ENCODE measurements at places on chromosomes 12 and 14.

GRCh38 chr12:107200394-107200793 is 107.0 kb upstream of the CRY1 start:
- no peak for DNase-seq

DNA sequence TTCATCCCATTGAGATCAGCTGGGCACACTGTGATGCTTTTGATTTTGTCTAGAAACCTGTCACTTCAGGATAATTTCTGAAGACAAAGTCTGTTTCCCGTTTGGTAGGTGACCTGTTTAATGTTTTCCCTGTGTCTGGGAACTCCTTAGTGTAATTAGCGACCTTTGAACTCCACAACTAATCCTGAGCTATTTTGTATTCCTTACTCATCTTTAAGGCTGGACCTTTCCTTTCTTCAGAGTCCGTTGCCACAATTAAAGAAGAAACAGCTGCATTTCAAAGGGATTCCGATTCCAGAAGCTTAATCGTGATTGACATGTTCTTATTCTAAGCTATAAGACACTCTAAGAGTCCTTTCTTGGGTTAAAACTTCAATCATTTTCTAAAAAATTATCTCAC is 22.0 kb downstream of the AP5M1 start:
- DNase-seq = no peak

- DNase-seq = no peak
These were observed 80.6 kb upstream of the DICER1 start for GRCh38 chr14:95237958-95238340.

GRCh38 chr14:59215322-59215721 is 26.9 kb downstream of the DAAM1 start:
- no peak for DNase-seq

GRCh38 chr14:22824711-22825359 is 4.9 kb upstream of the MRPL52 start:
- DNase-seq = no peak

- DNase-seq = no peak
These were observed 302.0 kb downstream of the TRHDE start for GRCh38 chr12:72574138-72574537.

- no peak for DNase-seq
These were observed 37.0 kb upstream of the HMGA2 start for GRCh38 chr12:65787056-65787865.

DNA sequence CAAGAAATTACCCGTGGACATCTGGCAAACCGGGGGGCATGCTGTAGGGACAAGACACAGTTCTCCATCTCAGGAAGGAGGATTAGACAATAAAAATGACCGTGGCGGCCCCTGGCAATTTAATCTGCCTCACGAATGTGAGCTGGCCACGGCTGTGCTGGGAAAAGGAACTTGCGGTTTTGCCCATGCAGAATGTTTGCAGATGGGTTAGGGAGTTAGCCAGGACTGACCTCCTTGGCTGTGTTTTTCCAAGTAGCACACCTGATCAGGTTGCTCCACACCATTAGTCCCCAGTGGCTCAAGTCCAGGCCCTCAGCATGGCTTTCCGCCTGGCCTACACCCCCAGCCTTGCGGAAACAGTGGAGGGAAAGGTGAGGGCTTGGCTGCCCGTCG is 20.8 kb downstream of the TPCN1 start:
- no peak for DNase-seq

DNA sequence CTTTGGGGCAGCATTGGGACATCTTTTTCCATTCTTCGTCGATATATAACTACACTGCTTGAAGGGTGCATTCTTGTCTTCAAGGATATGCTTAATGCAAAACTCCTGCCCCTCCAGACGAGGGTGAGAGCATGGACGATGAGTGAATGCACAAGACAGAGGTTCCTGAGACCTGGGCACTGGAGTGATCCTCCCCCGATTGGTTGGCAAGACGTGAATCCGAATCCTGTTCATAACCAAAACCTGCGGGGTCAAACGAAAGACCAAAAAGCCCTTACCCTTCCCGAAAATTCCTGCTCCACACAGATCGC is 684 bp downstream of the KANSL2 start:
- no peak for DNase-seq

DNA sequence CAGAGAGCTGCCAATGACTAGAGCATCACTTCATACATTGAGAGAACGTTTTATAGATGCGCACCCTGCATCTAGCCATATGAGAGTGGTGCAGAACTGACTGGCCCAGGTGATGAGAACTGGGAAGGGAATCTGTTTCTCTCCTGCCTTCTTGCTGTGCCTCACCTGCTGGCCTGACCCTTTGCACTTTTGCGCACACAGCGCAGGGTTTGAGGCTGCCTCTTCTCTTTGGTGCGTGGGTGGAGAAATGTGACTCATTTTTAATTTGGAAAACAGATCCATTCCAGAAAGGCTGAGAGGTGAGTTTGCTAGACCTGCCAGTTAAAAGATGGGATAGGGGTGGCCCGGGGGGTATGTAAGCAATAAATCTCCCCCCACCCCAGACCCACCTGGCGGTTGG is 453 bp upstream of the ESRRB start:
- no peak for DNase-seq

DNA sequence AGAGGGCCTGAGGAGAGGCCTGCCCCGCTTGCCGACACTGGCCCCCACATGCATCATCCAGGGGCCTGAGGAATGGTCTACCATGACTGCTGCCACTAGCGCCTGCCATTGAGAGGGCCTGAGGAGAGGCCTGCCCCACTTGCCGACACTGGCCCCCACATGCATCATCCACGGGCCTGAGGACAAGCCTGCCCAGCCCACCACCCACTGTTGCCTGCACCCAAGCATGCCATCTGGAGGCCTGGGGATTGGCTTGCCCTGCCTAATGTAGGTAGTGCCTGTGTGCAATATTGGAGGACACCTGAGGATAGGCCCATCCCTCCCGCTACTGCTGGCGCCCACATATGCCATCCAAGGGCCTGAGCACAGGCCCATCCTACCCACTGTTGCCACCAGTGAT is 24.4 kb downstream of the CYP46A1 start:
- DNase-seq = no peak

DNA sequence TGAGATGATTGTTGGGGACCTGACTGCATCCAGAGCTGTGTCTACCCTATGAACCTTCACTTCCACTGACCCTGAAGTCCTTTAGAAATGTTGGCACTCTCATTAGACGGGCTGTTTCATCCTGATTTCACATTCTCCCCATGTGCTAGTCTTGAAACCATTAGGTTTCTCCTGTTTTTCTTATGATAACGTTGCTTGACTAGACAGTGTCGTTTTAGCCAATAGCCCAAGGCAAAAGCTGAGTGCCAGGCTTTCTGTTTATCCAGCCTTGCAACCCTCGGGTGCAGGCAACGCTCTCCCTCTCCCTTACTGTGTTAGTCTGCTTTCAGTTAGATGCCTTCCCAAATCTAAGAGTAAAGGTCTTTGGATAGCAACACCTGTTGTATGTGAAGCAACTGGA is 30.1 kb downstream of the DACT1 start:
- DNase-seq = no peak

DNA sequence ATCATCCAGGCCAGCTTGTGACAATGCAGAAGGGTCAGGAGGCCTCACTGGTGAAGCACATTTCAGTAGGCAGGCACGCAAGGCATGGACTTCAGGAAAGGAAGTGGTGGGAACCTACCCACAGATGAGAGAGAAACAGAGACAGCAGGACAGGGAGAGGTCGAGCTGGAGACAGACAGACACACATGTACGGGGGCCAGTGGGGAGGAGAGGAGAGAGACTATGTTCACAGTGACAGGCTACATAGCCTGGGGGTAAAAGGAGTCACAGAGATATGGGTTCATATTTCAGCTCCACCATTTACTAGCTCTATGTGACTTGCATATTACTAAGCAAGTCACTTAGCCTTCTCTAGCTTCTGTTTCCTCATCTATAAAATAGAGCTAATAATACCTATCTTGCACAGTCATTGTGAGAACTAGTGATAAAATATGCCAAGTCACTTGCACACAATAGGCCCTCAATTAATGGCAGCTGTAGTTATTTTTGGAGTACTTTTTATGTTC is 91.1 kb upstream of the FUT8 start:
- DNase-seq = no peak

GRCh38 chr14:49451938-49452337 is 134.2 kb downstream of the RPS29 start:
- no peak for DNase-seq

DNA sequence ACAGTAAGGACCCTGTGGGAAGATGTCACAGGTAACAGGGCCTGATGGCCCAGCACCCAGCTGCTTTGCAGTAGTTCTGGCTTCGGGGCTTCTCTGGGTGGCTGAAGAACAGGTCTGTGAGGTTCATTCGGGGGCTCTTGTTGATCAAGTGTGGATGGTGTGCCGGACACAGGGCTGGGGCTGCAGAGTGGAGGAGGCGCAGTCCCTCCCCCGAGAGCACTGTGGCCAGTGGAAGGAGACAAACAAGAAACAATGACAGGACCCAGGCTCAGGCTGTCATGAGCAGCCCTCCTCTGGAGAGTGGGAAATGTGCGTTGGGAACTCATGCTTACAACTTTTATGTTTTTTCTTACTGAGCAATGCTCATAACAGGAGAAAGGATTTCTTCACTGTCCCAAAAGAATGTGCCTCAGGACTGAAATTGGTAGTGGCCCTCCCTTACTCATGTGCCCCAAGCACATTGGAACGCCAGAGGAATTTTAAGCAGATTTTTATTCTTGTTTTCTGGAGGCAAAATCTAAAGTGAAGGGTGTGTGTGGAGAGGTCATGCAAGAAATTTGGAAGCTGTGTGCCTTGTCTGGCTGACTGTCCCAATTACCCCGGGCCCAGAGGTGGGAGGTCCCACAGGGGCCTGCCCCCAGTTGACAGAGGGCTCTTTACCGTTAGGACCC is 233.8 kb downstream of the CACNA1C start:
- no peak for DNase-seq

GRCh38 chr12:70319605-70320004 is 46.5 kb upstream of the KCNMB4 start:
- DNase-seq = no peak

DNA sequence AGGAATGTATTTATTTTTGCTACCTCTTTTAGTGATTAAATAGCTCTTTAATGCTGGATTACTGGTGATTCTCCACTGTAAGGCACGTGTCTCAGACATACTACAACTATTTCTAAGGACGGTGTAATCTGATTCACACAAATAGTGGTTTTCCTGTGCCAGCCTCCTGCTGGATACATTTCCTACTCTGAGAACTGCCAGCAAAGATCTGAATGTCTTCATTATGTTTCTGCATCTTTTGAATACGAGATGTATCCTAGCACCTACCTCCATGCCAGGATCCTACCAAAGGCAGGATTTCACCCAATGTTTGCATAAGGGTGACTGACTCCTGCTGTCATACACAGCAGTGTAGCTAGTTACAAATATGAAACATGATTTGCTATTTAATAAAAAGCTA is 120.6 kb downstream of the PRICKLE1 start:
- no peak for DNase-seq

GRCh38 chr14:54348001-54348611 is 48.7 kb upstream of the CDKN3 start:
- no peak for DNase-seq

DNA sequence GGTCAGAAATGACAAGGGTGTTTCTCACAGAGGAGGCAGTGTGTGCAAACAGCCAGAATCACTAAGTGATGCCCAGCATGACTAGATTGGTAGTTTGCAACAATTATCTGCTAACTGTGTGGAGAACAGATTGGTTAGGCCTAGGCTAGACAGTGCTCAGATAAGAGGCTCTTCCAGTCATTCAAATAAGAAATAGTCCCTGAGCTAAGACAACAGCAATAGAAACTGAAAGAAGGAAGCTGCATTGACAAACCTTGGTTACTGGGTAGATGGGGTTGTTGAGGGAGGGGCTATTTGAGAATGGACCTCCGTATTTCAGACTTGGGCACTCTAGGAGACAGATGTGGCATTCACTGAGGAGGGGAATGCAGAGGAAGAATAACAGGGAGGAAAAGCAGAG is 255.0 kb upstream of the NPAS3 start:
- DNase-seq = no peak

GRCh38 chr14:73851000-73851399 is 631 bp upstream of the PTGR2 start:
- no peak for DNase-seq

DNA sequence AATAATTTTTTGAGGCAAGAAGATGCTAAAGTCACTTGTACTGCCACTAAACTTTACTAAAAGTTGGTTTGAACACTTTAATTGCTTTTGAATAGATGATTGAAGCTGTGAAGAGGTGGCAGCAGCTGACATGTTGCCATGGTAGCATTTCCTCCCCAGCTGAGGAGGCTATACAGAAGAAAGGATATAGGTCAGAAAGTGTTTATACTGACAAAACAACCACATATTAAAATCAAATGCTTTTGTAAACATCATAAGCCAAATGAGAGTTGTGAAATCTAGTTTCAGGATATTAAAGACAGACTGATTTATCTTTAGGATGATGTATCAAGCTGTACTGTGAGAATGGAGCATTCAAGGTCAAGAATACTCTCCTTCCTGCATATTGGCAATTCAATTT is 41.7 kb downstream of the TSPAN19 start:
- DNase-seq = no peak

DNA sequence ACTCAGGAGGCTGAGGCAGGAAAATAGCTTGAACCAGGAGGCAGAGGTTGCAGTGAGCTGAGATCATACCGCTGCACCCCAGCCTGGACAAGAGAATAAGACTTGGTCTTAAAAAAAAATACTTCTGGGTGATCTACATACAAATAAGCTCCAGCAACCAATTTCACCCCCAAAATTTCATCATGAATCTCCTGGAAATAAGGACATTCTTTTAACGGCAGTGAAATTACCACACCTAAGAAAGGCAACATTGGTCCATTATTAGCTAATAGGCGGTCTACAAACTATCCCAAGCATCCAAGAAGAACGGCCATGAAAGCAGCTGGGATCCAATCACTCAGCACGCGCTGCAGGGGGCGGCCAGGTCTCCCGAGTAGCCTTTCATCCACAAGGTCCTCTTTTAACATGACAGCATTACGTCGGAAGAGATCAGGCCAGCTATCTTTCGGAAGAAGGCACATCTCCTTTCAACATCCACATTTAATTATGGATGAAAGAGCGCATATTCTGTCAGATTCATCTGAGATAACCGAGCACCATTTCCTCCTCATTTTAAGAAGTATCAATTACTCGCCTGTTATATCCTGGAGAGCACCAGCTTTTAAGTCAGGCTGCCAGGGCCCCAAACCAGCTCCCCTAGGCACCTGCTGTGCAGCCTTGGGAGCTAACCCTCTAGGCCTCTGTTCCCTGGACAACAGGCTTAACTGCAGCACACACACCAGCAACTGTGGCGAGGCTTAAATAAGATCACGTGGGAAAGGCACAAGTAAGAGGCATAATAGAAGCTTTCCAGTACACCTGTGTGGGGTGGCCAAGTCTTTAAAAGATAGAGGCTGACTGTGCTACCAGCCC is 4.2 kb downstream of the SLC15A4 start:
- no peak for DNase-seq

GRCh38 chr12:6526201-6526600 is 8.1 kb upstream of the GAPDH start:
- DNase-seq = no peak

DNA sequence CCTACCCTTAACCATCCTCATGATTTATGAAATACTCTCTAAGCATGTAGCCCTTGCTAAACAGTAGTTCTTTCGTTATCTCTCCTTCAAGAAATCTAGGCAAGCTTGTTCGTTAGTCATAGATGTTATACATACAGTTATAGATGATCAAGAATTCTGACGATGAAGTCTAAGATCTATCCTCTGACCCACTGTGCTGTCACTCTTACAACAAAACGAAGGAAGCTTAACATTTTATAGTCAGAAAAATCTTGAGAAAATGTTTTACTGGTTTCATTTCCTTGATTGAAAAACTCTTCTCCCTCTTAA is 68.9 kb downstream of the SPPL3 start:
- DNase-seq = no peak

GRCh38 chr12:5085896-5086295 is 42.2 kb downstream of the KCNA5 start:
- no peak for DNase-seq
